ENCODE measurements at places on chromosomes 7 and 10.

- no peak for DNase-seq
Measured at GRCh38 chr7:80468931-80469714, 42.7 kb downstream of the GNAT3 start.

GRCh38 chr10:76324283-76324682, 892.9 kb downstream of the LRMDA start:
- DNase-seq = no peak

DNA sequence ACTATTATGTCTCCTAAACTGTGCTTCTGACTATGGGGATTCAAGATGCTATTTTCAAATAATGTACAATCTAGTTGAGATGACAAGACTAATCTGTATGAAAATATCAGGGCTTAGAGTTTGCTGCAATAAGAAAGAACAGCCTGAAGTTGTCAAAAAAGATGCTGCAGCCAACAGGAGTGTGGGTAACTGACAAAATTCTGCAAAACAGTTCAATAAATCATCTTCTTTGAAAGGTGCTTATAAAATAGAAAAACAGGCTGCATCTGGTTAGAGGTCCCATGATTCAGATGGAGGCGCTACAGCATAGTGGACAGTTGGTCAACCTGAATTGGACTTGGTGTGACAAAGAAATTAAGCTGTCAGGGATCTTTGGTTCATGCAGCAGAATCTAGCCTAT, 511.0 kb downstream of the XPNPEP1 start:
- DNase-seq = no peak

- DNase-seq = no peak
Measured at GRCh38 chr10:130982802-130983201, 328.7 kb downstream of the TCERG1L start.

GRCh38 chr7:27888736-27889135, 148.8 kb downstream of the TAX1BP1 start:
- DNase-seq = no peak

GRCh38 chr7:131328377-131329175, 900 bp downstream of the MKLN1 start:
- DNase-seq = no peak

GRCh38 chr7:1510780-1511154, 6.6 kb upstream of the INTS1 start:
- no peak for DNase-seq

DNA sequence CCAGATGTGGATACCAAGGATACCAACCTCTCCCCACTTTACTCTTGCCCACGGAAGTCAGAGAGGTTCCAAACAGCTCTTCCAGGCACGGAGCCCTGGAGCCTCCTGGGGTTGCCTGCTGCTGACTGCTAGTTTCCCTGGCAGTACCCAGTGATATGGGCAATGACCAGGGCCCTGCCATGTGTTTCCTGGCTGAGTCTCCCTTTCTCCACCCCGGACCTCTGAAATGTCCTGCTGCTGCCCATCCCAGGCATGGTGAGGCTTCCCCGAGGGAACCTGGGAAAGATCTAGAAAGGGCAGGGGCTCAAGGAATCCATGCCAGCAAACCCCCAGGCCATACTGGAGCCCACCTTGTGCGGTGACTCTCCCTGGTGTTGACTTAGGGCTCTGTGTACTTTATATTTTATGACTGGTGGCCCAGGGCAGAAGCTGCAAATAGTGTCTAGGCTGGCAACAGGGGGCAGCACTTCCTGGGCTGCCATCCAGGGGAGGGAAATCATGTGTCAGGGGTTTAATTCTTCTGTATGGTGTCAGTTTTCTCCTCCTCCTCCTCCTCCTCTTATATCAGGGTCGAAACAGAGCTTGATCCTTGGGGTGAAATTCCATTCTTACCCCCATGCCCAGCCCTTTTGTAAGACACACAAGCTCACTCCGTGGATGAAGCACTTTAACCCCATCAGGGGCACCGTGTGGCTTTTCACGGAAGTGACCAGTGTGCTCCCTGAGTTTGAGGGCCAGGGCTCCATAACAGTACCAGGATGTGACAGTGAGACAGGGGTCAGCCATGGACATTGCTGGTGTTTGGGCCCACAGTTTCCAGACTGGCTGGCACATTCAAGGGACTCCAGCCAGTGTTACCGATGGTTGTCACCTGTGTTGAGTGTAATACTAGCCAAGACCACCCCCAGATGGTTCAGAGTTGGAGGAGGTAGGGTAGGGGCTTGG, 62.4 kb upstream of the GDF10 start:
- DNase-seq = peak; percentile 36

DNA sequence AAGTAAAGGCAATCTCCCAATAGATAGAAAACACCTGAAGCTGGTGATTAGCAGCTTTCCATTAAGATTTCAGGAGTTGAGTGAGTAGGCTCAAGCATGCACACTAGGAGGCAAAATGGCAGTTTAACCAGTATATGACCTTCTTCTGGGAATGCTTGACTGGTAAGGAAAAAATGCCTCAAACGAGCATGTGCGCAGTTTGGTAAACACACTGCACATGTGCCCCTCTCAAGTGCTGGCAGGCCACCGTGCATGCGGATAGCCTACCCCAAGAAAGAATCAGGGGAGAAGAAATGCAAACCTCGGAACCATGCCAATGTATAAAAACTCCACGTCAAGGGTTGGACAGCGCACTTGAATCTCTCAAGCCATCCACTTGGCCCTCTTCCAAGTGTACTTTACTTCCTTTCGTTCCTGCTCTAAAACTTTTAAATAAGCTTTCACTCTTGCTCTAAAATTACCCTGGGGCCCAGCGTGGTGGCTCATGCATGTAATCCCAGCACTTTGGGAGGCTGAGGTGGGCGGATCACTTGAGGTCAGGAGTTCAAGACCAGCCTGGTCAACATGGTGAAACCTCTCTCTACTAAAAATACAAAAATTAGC, 98.8 kb upstream of the CDK1 start:
- DNase-seq = no peak

- no peak for DNase-seq
Measured at GRCh38 chr7:139384611-139385010, 24.9 kb downstream of the LUC7L2 start.

DNA sequence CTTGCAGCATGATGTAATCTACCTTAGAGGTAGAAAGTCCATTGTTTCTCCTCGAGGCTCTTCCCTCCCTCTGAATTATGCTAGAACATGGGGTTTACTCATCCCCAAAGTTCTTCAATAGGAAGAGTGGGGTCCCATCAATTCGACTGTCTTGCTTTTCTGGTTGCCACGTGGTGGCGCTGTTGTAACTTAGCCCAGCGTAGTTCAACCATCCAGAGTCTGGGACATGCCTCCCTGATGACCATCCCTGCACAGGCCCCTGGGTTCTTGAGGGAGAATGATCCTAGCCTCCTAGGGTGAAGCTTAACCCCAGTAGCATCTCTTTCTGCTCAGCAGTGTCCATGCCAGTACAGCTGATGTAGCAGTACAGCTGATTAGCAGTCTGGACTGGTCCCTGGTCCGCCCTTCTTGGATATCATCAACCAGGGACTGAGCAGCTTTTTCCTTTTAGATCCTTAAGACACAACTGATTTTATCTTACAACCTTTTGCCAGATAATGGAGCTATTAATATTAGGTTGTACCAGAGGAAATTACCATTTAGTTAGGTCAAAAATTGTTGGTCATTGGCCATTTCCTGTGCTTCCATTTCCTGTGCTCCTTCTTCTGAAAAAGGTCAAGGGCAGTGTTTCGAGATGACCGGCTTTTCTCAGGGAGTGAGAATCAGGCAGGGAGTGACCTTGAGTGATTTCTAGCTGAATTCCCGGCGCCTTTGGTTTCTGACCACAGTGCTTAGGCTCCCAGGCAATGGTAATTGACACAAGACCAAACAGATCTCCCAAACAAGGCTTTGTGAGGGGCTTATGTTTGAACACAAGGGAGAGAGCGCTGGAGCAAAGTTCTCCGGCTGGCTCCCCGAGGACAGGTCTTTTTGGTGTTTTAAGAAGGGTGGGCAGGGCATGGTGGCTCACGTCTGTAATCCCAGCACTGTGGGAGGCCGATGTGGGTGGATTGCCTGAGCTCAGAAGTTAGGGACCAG, 65.4 kb downstream of the TACC2 start:
- DNase-seq = no peak

DNA sequence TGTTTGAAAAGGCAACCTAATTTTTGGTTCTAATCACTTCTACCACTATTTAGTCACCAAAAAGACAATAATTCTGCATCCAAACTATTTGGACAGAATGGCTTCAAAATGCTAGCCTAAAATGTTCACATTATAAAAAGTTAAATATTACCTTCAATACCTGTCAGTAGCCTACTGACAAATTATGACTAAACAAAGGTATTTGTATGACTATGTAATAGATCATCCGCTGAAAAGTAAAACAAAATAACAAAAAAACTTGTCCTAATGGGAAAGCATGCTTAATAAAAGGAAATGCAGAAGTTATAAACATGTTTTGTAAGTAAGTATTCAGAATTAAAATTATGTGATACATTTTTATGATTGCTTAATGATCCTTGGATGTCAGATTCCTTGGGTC, 36.6 kb downstream of the CD36 start:
- no peak for DNase-seq

DNA sequence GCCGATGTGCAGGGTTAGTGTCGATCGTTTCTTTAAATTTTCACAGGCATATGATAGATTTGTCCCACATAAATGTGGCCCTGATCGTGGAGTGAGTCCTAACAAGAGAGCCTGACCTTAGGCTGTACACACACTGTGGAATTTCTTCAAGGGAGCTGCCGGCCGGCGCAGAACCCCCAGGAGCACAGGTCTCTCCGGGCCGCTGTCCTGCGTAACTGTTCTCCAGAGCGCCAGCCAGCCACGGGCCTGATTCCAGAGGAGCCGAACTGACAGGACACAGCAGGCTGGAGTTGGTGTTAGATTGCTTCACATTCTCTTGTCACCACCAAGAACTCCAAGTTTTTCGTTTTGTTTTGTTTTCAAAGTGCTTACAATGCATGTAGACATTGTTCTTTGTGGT, 37.3 kb downstream of the SHH start:
- no peak for DNase-seq

- no peak for DNase-seq
Measured at GRCh38 chr10:28012990-28013515, 14.2 kb upstream of the ODAD2 start.

- DNase-seq = no peak
Measured at GRCh38 chr10:59991661-59992060, 85.3 kb upstream of the CCDC6 start.

DNA sequence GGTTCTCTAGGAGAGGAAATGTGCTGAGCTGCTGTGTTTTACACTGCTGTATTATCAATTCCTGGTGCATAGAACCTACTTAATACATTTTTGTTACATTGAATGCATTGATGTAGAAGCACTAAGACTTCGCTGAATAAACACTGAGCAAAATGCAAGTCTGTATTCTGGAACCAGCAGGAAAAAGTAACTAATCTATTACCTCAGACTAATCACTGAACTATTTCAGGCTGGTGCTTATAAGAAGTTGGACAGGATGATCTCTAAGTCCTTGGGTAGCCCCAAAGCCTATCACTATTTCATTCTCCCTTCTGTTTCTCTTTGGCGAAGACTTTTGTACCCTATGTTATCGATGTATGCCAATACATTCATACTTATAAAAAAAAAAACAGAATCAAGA, 87.2 kb upstream of the LRRTM3 start:
- DNase-seq = no peak

DNA sequence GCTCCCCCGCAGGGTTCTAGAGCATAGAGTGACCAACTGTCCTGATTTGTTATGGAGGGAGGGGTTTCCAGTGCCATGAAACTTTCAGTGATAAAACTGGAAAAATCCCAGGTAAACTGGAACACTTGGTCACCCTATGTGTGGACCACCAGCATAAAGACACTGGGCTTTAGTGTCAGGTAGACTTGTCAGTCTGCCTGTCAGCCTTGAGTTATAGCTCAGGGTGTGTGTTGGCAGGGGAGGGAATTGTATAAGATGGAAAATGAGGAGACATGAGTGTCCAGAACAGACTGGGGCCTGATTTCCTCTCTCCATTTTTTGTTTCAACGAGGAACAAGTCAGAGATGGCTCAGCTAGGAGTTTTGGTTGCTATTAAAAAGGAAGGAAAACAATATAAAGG, 10.2 kb upstream of the EFCAB10 start:
- DNase-seq = peak; percentile 2

- no peak for DNase-seq
Measured at GRCh38 chr7:20268824-20269223, 51.6 kb upstream of the MACC1 start.

- DNase-seq = no peak
Measured at GRCh38 chr7:36600869-36601530, 123.3 kb downstream of the AOAH start.

DNA sequence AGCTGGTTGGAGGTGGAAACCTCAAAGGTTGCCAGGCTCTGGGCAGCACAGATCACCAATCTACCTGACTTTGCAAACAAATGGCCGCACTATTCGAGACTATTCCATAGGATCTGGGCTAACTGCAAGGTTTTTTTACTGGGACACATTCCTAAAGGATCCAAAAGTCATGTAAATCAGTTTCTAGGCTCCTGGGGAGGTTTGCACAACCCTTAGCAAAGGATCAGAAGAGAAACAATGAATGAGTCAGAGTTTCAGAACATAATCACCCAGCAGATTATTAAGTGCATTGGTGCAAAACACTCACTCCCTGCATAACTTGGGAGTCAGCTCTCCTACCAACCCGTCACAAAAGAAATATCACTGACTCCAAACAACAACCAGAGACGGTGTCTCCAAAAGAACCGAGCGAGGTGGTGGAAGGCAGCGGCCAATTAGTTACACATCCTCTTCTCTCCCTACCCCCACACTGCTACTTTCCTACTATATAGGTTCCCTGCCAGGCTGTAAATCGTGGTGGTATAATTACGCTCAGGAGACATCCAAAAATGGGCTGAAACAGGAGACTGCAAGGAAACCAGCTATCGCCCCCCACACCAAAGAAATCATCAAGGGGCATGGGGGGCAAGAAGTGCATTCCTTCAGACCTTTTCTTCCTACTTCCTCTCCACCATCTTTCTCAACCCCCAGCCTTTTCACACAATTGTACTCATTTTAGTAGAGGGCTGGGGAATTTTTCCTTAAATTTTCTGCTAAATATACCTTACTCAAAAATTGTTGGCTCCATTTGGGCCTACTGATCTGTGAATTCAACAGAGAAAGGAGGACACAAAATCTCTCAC, 3.2 kb downstream of the UBE2H start:
- no peak for DNase-seq

Measured in coronary artery (tissue), 2 donors.